ENCODE measurements at places on chromosomes 12 and 14. TPM values are rescaled to one million over a fixed set of nuclear protein-coding genes. Genes with fewer than 3 reads are reported as not detected.

Gene TDRD9
- total RNA-seq = not detected

Gene FERMT2
- total RNA-seq = 44.4 TPM

Gene COCH
- 24.8 TPM for total RNA-seq

Gene MORN3
- total RNA-seq = 0.27 TPM

Gene TMEM253
- total RNA-seq = 0.85 TPM

Gene SLC8A3
- total RNA-seq = not detected

Gene B4GALNT3
- 1.0 TPM for total RNA-seq

Gene OASL
- 7.3 TPM for total RNA-seq

Gene ESR2
- 0.03 TPM for total RNA-seq
